ENCODE measurements at places on chromosomes 4 and X.

DNA sequence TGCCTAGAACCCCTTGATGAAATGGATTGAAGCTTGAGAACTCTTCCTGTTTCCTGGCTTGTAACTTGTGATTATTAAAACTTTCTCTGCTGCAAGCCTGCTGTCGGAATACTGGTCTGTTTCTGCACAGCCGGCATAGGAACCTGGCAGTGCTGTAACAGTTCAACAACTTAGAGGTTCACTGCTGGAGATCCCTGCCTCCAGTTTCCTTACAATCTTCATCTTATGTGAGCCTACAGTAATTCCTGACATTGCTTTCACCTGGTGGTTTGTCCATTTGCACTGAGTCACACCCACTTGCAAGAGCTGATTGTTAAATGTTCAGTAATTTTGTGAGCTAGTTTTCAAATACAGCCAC lies 1.3 kb upstream of the SEPSECS start:
- no peak for DNase-seq

DNA sequence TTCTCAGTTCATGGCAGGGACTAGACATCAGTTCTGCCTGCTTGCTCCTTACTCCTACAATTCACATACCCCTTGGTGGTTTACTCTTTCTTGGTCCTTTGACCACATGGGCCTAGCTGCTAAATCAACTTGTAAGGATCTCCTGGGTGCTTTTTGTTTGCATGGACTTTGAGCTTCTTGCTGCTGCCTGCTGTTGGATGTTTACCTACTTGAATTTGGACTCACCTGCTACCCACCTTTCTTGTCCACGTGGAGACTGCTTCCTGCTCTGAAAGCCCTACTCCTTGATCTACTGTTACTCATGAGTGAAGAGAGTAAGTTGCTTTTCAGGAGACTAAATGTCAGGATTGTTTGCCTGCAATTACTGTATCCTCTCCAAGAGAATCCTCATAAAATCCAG lies 15.2 kb upstream of the ARHGAP24 start:
- DNase-seq = no peak

GRCh38 chr4:76533314-76533713 lies 98.3 kb downstream of the SHROOM3 start:
- no peak for DNase-seq

DNA sequence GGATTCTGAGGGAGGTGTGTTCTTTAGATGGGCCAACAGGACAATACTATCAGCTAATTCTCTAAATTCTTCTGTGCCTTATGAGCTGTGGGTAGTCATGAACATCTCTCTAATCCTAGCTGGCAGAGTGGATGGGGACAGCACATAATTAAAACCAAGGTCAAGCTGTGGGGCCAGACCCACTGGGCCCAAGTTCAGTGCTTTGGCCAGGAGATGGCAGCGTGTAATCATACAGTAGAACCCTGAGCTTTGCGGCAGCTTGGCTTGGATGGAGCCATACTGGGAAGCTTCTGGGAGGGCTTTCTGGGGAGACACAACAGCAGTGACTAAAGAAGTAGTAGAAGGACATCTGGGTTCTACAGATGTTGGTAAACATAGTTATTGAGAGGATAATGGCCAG lies 140.3 kb upstream of the CXCL13 start:
- DNase-seq = no peak

DNA sequence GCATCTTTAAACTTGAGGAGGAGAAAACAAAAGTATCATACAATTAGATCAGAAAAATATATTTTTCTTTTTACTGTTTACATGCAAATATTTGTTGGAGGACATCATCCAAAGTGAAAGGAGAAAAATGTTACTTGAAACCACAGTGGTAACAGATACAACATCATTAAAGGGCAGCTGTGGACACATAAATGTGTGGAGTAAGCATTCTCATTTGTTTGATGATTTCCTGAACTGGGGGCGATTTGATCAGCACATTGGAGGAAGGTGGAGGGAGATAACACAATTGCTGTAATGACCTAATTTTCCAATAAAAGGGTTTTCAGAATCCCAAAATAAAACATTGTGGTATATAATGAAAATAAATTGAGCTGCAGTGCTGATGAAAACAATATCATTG lies 314.5 kb upstream of the HS3ST1 start:
- DNase-seq = no peak

DNA sequence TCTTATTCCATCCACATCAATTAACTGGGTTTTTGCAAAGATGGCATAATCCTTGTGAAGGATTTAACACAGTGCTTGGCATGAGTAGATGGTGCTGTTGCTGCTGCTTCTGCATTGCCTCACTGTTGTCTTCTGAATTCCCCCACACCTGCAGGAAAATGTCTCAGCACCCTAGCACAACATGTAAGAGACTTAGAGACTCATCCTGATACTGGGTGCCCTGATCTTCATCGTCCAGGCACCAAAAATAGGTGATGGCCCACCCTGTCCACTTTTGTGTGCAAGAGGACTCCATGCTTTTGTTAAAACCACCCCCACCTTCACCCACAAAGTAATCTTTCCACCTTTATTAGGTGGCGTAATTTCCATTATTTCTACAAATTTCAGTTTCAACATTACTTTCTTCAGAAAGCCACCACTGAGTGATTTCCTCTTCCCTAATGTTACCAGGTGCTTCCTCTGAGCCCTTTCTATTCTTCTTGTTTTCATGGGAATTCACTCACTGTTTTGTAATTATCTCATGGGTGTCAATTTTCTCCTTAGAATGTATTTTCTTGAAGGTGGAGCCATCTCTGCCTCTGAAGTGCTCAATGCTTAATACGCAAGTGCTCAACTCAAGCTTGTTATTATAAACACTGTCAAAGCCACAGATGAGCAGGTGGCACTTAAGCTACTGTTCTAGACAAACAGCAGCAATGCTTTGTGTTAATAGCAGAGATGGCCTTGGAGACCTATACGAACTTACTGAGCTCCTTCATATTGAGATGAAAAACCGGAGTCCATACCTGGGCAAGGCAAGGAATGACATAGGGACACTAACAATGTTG lies 89.5 kb downstream of the HS3ST1 start:
- DNase-seq = no peak

DNA sequence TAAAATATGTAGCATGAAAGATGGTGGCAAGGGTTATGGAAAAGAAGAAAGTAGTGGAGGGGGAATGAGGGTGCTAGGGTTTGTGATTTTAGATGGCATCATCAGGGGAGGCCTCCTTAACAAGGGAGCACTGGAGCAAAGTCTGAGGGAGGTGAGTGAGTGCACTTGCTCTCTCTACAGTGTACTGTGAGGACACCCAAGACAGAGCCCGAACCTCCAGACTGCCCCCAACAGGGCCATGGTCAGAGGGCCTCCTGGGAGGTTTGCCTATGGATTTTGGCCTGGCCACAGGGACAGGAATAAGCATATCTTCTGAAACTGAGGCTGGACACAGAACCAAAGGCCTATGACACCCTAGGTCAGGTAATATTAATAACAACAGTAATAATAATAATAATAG lies 21.4 kb upstream of the PJA1 start:
- DNase-seq = no peak

GRCh38 chr4:7738458-7739076 lies 201.1 kb downstream of the AFAP1 start:
- no peak for DNase-seq

Measured in LoVo (cell line).